ENCODE measurements at places on chromosomes 12 and 14.
A peak's percentile ranks its signal among the peaks of the same experiment; 100 is the strongest.

DNA sequence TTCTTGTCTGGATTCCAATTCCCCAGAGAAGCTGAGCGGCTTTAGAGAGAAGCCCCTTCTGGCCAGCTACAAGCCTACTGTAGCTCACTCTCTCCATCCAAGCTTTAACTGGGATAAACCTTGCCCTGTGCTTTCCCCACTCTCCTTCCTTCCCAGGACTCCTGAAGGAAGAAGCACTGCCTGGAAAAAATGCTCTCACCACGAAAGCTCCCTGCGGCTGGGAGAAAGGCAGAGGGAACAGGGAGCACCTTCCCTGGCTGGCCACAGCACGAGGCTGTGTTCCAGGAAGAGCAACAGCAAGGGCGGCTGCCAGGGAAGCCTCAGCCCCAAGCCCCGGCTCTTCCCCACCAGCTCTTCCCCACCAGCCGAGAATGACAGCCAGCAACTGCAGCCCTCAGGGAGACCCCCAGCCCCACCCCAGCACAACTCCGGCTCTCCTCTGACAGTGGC, 40.8 kb upstream of the PNMA1 start:
- DNase-seq: peak; percentile 48

GRCh38 chr12:106128585-106129328, 10.0 kb downstream of the NUAK1 start:
- no peak for DNase-seq

GRCh38 chr14:105330491-105330895, 15.9 kb downstream of the PACS2 start:
- peak; percentile 77 for DNase-seq

- no peak for DNase-seq
These were observed 541.6 kb downstream of the TMEM121 start for GRCh38 chr14:106067935-106068334.

GRCh38 chr12:49527361-49528130, 11.3 kb upstream of the KCNH3 start:
- no peak for DNase-seq

- no peak for DNase-seq
These were observed 49.5 kb downstream of the FANCM start for GRCh38 chr14:45185100-45185814.

DNA sequence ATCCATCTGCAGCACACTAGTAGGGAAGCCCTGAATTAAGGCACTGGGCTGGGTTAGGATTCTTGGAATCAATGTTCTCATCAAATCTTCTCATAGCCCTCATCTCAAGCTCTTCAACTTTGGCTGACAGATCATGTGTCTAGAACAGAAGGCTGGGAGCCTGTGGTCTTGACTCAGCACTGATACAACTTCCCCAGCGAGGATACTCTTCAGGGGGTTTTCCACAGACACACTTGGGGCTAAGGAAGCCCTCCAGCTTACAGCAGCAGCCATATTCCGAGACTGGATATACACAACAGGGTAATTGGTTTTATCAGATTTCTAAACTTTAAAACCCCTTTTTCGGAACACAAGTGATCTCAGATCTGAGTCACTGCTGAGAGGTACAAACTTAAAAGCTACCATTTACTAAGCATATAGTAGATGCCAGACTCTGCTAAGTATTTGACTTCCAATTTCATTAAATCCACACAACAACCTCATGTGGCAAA, 3.5 kb downstream of the FMNL3 start:
- peak; percentile 71 for DNase-seq

DNA sequence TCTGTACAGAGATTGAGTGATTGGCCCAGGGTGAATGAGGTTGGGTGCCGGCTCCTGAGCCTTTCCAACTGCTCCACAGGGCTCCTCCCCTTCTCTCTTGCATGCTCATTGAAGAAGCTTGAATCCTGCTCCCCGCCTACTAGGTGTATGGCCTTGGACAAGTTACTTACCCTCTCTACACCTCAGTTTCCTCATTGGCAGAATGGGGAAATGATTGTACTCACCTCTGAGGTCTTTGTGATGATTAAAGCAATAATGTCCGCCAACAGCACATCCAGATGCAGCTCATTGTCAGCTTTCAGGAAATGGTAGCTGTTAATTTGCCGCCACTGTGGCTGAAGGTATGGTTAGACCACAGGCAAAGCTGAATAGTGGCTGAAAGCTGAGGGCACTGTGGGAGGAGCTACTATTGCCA, 174.1 kb downstream of the CRADD start:
- no peak for DNase-seq

DNA sequence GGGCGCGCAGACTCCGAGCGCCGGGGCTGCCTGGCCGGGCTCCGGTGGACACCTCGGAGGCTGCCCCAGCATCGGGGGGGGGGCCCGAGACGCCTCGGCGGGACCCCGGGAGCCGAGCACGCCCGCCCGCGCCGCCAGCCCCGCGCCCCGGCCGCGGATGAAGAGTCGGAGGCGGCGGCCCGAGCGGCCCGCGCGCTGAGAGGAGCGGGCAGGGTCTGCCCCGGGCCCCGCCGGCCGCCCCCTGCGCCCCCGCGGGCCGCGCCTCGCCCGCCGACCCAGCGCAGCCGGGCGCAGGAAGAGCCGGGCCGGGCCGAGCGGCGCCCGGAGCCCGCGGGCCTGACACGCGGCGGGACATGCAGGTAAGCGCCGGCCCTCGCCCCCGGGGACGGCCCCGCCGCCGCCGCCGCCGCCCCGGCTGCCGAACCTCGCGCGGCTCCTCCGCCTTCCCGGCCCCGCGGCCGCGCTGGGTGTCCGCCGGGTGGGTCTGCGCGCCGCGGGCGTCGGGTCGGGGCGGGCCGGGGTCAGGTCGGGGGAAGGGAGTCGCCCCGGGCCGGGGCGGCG, 63.7 kb downstream of the FBXL14 start:
- DNase-seq: no peak

GRCh38 chr12:53977596-53978445, 3.1 kb upstream of the HOTAIR start:
- no peak for DNase-seq

- DNase-seq: no peak
These were observed 132.8 kb upstream of the BTG1 start for GRCh38 chr12:92278378-92278828.

- DNase-seq: peak; percentile 32
These were observed 36.8 kb upstream of the SPTSSA start for GRCh38 chr14:34498684-34499412.

- no peak for DNase-seq
These were observed 363.4 kb downstream of the DAD1 start for GRCh38 chr14:22225516-22226140.

- peak; percentile 46 for DNase-seq
These were observed 34.4 kb downstream of the DDX51 start for GRCh38 chr12:132109741-132110140.

- no peak for DNase-seq
These were observed 74.1 kb downstream of the CACNA1C start for GRCh38 chr12:2126676-2127406.

- no peak for DNase-seq
These were observed 33.2 kb downstream of the ETNK1 start for GRCh38 chr12:22658214-22658613.

DNA sequence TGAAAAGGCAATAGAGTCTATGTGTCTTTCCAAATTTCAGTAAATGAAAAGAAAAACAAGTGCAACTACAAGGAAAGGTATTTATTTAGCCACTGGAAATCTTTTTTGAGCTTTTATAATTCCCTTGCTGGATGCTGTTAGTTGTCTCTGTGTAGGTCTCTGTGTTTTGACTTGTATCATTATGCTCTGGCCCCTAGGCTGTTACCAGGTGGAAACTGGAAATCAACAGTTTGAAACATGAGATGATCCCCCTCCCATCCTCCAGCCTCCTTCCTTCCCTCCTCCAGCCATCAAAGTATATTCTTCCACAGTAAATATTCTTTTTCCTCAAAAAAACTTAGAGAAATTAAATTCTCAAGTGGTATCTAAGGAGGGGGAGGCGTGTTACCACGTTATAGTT, 934 bp upstream of the DCN start:
- DNase-seq: no peak

DNA sequence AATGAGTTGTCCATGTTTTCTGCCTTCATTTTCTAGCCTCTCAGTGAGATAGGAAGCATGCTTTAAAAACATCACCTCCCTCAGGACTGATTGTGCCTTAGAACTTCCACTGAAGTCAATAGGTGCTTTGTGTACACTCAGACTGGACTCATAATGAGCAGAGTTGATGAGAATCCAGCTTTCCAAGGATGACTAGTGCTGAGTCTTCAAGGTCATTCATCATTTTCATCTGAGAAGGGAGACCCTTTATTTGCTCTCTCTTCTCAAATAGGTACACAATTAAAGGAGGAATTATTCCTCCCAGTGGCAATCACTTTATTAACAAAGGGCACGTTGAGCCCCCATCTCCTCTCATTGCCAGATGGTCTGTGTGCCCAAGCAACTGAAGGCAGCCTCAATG, 210.9 kb upstream of the PRKD1 start:
- DNase-seq: no peak

DNA sequence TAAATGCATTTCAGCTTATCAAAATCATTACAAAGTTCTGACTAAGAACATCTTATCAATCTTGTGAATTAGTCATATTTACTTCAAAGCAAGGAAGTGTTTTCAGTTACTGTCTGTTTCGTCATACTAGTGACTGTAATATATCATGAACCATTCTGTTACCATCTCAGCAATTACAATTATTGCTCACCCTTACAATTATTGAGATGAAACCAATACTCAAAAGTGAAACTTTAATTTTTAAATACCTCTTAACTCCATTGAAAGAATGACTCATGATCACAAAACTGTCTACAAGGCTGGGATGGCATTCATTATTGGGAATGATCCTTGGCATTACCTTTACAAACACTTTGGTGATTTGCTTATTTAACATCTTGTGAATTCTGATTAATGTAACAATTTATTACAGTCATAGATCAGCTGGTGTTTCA, 90.3 kb downstream of the RPS6KA5 start:
- DNase-seq: peak; percentile 40

DNA sequence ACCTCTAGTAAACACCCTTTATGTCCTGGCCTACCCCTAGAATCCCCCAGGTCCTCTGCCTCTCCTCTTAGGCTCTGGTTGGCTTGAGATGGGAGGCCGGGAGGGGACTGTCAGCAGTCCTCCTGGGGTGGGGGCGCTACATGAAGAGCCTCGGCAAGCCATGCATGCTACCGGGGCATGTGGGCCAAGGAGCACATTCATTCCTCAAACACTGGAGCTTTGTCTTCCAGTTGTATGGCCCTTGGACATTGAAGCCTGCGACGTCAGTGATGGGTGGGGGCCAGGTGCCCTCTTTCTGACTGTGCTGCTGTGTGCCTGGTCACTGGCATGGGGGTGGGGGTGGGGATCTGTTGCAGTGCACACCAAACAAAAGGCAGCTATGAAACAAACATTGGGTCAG, 15.8 kb upstream of the CELA1 start:
- DNase-seq: no peak

GRCh38 chr12:132513070-132513398, 23.1 kb downstream of the FBRSL1 start:
- DNase-seq: no peak

- peak; percentile 67 for DNase-seq
These were observed 226.1 kb downstream of the CHST11 start for GRCh38 chr12:104682790-104683279.

- peak; percentile 49 for DNase-seq
These were observed 146.8 kb upstream of the RASSF8 start for GRCh38 chr12:25811656-25812126.

Measured in suppressor macrophage (primary cell).